ENCODE measurements at places on chromosomes 16 and 17. TPM values are rescaled to one million over a fixed set of nuclear protein-coding genes. Genes with fewer than 3 reads are reported as not detected.
A peak's percentile ranks its signal among the peaks of the same experiment; 100 is the strongest.

GRCh38 chr17:17445925-17446665 is 30.7 kb upstream of the MED9 start:
- peak; percentile 80 for DNase-seq

GRCh38 chr16:77271532-77272426 is 72.6 kb downstream of the SYCE1L start:
- DNase-seq: no peak

DNA sequence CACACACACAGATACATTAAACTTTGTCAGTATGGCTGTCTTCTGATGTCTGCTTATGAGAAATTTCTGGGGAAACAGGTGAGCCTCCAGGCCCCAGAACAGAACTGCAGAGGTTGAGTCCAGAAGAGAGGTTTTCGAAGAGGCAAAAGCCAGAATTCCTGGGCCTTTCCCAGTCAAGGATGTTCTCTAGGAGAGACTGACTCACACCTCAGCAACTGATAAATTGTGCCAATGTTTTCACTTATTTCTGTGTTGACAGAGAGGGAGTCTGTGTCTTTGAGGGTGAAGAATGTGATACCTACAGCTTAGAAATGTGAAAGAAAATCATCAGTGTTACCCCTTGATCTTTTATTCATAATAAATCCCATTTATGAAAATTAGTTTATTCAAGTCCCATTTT is 30.3 kb downstream of the LDHD start:
- DNase-seq: peak; percentile 34

GRCh38 chr17:79230576-79230975 is 156.0 kb downstream of the ENGASE start:
- DNase-seq: no peak

DNA sequence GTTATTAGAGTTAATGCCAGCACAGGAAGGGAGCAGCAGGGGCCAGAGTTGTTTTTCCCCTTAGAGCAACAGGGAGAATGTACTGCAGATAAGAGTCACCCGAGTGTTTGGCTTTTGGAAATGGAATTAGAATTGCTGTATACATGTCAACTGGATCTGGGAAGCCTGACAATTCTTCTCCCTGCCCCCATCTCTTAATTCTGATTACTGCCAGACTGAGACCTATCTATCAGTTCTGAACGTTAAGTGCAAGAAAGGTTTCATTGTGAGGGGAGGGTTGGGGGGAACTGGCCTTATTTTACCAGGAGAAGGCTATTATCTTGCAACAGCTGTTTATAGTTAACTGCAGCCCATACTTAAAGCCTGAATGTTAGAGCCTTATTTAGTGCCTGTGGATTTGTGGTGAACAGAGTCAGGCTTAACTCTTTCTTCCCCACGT is 424.5 kb upstream of the CDH11 start:
- DNase-seq: peak; percentile 81

DNA sequence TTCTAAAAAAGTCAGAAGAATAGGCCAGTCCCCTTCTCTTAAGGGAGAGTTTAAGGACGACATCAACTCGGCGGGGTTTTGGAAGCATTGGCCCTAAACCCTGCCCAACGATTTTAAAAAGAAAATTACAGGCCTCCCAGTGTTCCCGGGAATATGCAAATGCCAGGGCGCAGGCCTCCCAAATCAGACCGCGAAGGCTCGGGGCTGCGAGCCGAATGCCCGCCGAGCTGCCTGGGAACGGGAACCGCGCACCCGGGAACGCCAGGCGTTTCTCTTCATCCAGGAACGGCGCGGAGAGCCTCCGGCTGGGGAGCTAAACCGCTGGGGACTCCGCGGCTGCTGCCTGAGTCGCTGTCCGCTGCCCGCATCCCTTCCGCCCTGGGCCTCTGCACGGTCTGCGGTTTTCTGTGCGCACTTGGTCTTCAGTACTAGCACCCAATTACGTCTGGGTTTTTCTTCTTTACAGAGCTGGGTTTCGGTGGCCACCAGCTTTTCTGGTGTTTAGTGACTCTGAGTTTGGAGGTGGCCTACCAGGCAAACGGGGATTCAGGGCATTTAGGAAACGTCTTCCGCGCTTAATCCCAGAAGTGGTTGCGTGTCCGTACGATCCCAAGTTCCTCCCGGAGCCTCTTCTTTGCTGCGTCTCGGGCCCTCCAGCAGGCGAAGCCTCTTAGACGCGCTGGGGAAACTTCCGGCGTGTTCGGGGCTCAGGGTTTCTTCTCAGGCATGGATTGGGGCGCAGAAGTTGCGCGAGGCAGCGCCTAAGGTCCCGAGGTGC is 5.7 kb downstream of the IRX5 start:
- peak; percentile 57 for DNase-seq

- no peak for DNase-seq
Observed at GRCh38 chr17:28929787-28930186, 21.5 kb downstream of the PHF12 start.

DNA sequence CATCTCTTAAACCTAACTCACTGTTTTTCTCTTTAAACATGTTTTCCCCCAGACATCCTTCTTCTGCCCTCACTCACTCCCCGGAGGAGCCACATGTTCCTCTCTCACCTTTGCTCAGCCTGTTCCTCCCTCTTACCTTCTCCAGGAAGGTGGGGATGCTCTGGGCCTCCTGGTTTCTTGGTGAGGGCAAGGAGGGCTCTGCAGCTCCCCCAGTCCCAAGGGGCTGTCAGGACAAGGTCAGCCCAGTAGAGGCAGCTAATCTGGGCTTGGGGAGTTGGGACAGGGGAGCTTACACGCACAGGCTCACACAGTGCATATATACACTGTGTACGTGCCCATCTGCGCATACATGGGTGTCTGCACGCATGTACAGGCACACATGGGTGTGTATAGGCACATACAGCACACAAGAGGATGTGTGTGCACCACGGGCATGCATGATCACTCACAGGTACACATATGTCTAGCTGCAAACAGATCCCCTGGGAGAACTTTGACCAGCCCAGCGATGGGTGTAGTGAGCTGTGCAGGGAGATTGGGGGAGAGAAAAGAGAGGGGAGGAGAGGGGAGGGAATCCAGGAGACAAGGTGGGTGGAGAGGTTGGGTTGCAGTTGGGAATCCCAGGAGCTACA is 28.6 kb upstream of the SPNS3 start:
- no peak for DNase-seq

GRCh38 chr17:557371-557770 is 157.3 kb downstream of the VPS53 start:
- peak; percentile 32 for DNase-seq

- no peak for DNase-seq
Observed at GRCh38 chr16:79823639-79824038, 223.1 kb upstream of the MAF start.

Gene PIGL
- total RNA-seq: 13.8 TPM

Gene ANKRD40CL
- not detected for total RNA-seq

GRCh38 chr17:81354954-81355347 is 40.3 kb upstream of the BAHCC1 start:
- DNase-seq: no peak

Gene GCGR
- not detected for total RNA-seq

GRCh38 chr17:78378225-78379130 is at the start of gene PGS1:
PGS1 (plus strand) TSS chr17:78378649; CDS start chr17:78378666, 17 bp downstream.
- DNase-seq: peak; percentile 71

DNA sequence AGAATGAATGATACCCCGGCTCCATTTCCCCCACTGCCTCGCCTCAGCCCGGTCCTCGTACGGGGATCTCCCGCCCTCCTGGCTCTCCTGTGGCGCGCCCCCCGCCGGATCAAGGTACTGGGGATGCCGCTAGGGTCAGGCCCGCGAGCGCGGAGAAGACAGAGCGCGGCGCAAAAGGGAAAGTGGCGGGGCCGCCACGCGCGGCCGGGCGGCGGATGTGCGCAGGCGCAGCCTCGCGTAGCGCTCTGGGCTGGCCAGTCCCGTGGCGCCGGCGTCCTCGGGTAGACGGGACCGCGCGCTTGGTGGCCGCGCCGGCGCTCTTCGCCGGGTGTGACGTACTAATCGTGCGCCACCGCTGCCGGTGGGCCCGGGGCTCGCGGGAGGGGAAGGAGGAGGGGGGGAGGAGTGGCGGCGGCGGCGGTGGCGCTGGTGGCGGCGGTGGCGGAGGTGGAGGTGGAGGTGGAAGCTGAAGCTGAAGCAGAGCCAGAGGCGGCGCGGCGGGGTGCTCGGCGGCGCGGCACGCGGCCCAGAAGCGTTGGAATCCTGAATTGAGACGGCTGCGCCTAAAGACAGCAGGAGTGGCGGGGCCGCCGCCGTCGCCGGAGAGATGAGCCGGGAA is at the start of gene SENP3:
SENP3 (plus strand) TSS at position 331 of the 619 bp plus-strand sequence. CDS start 1,158 bp downstream, outside the sequence.
- peak; percentile 87 for DNase-seq

Gene MYH2
- not detected for total RNA-seq

- DNase-seq: no peak
Observed at GRCh38 chr17:16974569-16975276, 2.8 kb upstream of the TNFRSF13B start.

Gene TPSD1
- not detected for total RNA-seq

DNA sequence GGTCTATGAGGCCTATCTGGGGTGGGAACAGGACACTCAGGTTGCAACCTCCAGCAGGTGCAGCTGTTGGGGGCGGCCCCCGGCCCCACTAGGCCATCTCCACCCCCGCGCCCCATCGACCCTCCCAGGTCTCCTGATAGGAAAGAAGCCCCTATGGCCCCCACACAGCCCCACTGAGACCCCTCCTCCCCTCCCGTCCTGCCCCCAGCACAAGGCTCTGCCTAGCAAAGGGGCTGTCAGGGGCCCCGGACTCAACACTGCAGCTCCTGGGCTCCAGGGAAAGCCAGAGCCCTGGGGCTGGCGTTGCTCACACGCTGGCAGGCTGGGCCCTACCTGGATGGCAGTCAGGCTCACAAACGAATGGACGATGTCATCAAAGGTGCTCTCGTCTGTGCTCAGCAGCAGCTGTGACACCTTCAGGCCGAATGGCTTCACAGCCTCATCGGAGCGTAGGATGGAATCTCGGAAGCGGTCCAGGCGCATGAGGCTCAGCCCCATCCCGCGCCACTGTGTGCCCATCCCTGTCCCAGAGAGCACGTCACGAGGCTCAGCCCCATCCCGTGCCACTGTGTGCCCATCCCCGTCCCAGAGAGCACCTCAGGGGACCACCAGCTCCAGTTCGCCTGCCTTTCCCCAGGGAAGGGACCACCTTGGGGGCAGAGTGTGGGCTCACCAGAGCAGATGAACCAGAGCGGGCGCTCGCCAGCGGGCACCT is 7.3 kb downstream of the FASN start:
- DNase-seq: no peak

DNA sequence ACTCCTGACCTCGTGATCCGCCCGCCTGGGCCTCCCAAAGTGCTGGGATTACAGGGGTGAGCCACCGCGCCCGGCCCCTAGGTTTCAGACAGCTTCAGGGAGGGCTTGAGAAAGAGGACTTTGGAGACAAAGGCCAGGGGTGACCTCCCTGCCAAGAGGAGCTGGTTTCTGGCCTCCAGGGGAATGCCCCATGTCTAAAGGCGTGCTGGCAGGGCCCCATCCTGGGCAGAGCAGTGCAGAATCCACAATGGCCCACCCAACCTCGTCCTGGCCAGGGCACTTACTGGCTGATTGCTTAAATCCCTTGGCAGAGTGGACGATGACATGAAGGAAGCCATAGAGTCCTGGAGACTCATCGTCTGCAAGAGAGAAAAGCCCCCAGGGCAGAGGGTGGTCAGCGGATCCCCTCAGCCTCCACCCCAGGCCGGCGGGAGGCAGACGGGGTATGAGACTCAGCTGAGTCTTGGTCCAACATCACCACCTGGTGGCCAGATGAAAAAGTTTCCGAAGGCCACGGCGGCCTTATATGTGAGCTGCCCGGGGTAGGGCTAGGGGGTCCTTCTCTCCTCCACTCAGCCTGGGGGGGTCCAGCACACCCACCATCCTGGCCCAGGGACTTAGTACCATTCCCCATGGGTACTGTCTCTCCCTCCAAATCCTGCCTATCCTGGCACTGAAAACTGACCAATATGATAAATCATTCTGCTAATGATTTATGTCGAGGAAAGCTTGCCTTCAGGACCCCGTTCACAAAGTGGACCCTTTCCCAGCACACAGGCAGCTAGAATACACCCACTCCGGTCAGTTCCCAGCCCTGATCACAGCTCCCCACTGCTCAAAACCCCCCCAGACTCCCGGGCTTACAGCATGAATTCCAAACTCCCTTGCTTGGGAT is 59.1 kb downstream of the TIMM22 start:
- DNase-seq: peak; percentile 62

DNA sequence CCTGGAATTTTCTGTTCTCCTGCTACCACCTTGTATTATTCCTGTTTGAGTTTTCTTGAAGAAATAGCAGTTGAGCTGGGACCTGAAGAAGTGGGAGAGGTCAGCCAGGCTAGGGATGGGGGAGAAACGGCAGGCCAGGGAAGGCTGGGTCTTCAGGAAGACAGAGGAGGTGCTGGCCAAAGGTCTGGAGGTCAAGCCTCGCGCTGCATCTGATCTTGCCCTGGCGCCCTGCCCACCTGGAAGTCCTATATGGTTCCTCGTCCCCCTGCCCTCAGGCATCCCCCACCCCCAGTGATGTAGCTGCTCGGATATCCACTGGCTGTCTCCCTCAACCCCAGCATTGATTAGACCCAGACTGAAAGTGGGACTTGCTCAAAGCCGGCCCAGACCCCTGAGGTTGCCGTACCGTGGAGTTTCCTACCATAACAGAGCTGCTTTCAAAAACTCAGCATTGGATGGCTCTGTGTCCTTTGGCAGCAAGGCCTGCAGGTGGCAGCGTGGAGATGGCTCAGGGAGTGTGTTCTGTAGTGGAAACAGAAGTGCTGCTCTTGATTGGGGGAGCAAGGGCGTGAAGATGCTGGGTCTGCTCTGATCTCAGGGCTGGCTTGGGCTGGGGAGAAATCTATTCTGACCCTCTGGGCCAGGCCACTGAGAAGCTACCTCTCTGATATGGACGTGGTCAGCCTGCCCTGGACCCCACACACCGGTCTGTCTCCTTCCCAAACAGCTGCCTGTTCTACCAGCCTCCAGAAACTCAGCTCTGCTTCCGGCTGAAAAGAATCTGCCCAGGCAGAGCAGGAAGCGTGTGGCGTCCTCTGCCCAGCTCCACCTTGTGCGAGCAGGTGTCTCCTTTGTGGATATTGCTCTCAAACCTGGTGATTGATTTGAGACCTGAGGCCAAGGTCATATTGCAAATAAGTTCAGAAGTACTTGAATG is 107.0 kb upstream of the CACNG5 start:
- peak; percentile 56 for DNase-seq

DNA sequence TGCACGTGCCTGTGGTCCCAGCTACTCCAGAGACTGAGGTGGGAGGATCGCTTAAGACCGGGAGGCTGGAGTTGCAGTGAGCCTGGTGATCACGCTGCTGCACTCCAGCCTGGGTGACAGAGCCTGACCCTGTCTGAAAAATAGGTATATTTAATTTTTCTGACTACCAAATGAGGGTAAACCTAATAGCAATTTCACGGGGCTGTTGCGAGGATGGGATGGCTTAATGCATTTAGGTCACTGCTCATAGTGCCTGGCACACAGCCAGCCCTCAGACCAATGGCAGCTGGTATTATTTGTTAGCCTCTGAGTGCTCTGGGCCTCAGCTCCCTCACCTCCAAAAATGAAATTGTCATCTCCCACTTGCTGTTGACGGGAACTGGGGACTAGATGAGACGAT is 5.9 kb upstream of the CDIP1 start:
- DNase-seq: no peak

GRCh38 chr17:45974916-45975630 is 24.0 kb upstream of the STH start:
- no peak for DNase-seq
